ENCODE measurements at places on chromosomes 4 and X. TPM values are rescaled to one million over a fixed set of nuclear protein-coding genes. Genes with fewer than 3 reads are reported as not detected.

DNA sequence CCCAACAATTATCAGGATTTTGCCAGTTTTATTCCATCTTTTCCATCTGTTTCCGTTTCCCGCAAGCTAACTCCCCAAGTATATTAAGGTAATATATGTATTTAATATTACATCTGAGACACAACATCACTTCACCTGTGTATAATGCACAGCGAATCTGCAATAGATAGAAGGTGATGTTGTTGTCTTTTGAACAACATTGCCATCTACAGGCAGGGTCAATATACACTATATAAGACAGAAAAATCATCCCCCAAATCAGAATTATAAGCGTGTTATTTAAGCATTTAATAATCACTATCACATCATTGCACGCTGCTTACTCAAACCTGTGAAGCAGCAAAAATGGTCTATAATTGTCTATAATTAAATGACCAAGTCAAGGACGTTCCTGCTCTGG, 1115.5 kb downstream of the NLGN4X start:
- DNase-seq: no peak

DNA sequence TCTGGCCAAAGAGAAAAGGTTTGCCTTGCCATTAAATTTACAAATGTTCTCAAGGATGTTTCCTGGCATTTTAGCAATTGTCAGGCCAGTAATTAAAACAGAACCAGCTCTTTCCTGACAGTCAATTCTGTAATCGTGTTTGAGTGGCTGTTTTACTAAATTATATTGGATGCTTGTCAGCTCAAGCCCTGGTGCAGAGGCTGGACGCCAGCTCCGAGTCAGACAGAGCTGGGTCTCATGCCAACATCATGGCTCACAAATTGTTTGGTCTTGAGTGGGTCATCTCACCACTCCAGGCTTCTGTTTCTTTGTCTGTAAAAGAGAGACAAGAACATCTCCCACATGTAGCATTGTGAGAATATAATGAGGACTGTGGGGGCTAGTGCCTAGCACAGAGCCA, 190.3 kb upstream of the PSAPL1 start:
- no peak for DNase-seq

- peak; percentile 51 for DNase-seq
Measured at GRCh38 chrX:10755439-10756334, 135.3 kb upstream of the MID1 start.

DNA sequence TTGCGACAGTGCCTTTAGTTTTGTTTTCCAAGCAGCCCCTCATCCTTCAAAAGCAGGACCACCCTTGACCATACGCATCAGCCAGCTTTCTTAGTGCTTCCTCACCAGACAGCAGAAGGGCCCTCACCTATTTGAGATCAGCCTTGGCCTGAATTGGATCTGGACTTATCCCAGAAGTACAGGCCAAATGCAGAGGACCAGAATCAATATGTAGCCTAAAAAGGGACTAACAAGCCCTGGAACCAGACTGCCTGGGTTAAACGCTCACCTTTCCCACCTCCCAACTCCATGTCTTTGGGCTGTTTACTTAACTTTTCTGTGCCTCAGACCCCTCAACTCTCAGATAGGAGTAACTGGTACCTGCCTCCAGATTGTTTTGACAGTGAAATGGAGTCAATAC, 77.7 kb upstream of the ATP6AP2 start:
- no peak for DNase-seq

DNA sequence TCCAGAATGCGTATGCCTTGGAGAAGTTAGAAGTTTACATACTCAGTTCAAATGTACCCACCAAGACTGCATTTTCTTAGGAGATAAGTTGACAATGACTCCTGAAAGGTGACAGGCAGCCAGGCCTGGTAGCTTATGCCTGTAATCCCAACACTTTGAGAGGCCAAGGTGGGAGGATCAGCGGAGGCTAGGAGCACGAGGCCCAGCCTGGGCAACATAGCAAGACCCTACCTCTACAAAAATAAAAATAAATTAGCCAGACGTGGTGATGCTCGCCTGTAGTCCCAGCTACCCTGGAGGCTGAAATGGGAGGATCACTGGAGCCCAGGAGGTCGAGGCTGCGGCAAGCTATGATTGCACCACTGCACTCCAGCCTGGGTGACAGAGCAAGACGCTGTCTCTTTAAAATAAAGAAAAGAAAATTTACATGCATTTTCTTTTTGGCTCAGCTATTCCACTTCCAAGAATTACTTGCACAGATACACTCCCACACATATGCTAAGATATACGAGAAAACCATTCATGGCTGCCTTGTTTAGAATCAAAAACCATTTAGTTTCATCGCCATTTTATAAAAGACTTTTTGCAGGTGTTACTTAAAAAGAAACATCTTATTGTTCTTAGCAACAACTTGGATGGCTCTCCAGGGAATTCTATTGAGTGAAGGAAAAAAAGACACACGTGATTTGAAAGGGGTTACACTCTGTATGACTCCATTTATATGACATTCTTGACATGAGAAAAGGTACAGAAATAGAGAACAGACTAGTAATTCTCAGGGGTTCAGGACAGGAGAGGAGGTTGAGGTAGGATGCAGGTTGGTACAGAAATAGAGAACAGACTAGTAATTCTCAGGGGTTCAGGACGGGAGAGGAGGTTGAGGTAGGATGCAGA, 66.3 kb downstream of the DHRSX start:
- DNase-seq: no peak

DNA sequence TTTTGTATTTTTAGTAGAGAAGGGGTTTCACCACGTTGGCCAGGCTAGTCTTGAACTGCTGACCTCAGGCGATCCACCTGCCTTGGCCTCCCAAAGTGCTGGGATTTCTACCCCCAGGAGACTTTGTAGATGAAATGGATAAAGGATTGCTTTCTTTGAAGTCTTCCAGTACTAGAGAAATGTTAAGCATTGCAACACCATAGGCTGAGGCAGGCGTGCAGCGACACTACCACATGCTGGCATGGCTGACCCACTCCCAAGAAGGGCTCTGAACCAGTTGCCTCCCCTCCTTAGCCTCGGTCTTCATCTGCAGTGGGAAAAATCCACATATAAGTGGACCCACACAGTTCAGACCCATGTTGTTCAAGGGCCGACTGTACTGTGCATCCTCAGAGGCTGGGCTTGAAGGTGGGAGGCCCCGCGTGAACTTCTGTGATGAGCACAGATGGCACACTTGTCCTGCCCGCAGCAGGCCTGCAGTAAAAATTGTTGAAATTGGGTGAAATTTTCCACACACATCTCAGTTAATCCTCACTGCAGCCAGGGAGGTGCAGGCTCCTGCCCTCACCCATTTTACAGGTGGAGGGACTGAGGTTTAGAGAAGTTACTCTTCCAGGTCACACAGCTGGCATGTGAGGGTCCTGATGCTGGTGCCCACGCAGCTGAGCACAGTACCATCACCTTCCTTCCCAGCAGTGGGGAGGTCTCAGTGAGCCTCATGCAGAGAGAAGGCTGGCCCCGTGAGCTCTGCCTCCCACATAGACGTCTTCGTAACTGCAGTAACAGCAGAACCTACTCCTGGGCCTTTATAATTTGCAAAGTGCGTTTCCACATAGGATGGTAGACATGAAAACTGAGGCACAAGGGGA, 35.5 kb downstream of the HTRA3 start:
- DNase-seq: no peak

- DNase-seq: no peak
Measured at GRCh38 chrX:8272821-8273220, 101.8 kb upstream of the VCX2 start.

DNA sequence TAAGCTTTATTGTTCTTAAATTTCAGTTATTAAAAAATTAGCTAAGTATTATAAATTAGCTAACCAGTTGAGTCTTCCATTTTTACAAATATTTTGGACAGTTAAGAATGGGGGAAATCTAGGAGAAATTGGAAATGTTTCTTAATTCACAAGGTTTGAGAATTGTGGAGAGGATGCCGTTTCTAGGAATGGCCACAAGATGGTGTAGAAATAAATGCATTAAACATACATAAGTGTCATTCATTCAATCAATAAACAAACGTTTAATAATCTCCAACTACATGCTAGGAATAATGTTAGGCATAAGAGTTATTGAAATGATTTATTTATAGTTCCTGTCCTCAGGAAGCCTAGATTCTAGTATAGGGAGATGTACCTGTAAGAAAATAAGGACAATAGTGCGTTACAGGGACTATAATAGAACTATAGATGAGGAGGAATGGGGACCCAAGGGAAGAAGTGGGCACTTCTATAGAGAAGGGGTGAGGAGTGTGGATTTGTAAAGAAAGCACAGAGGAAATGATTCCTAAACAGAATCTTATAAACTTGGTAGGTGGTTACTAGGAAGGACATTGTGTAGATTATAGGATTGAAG, 195.7 kb upstream of the ANK2 start:
- no peak for DNase-seq

DNA sequence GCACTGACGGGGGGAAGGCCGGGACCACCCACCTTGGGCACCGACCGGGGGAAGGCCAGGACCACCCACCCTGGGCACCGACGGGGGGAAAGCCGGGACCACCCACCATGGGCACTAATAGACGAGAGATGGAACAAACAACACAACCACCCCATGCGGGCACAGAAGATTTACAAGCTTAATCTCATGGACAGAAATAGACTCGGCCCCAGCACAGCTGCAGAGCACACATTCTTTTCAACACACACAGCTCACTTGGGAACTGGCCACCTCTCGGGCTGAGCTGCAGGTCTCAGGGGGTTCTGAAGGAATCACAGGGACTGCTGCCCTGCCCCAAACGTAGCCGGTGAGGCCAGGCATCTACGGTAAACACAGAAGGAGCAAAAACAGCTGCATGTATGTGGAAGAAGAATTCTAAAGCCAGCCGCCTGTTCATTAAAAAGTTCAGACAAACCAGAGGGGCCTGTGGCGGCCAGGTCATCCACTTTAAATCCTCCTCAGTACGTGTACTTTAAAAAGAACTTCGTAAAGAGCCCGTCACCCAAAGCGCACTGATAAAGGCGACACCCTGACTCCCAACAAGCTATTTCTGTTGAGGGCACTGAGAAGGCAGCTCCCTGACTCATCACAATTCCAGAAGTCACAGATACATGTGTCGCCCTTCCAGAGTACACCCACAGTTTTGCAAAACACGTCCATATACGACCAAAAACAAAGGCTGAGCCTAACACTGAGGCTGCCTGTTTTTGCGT, 17.7 kb downstream of the PPP2R3B start:
- peak; percentile 85 for DNase-seq

GRCh38 chr4:177737387-177737940, 295.2 kb upstream of the AGA start:
- DNase-seq: no peak

DNA sequence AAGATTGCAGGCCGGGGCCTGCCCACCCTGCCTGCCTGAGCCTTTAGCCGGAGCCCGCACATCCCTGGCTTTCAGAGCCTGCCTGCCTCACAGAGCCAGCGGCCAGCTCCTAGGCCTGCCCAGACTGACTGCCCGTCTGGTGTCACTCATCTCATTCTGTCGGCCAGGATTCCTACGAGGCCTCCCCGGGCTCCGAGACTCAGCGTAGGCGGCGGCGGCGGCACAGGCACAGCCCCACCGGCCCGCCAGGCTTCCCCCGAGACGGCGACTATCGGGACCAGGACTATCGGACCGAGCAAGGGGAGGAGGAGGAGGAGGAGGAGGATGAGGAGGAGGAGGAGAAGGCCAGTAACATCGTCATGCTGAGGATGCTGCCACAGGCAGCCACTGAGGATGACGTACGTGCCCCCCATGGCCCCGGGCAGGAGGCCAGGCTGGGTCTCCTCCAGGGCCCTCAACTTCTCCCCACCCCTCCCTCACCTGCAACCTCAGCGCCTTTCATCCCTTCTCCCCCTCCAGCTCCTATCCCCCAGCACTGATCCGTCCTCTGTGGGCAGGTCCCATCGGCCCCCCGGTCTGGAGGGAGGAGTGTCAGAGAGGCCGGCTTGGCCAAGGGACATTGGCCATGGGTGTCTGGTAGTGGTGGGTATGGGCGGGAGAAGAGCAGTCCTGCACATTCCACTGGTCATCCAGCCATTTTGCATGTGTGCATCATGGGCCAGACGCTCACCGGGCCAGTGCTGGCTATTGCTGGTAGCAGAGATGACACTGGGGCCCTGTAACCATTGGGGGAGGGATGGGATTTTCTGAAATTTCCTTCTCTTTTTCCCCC, 22.6 kb upstream of the UBA1 start:
- DNase-seq: peak; percentile 38

DNA sequence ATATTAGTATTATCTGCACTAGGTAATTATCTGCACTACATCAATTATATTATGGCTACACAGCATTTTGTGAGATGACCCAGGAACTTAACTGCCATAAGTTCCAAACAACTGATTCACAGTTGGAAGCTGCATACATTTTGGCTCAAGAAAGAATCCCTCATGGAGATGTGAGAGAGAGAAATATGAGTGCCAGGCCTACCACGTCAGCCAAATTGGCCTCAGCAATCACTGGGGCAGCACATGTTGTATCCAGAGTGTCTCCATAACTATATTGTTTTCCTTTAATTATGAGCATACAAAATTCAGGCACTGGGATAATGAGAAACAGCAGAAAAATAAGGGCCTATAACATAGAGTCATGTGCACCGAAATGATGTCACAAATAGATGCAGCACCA, 174.2 kb upstream of the DMD start:
- no peak for DNase-seq

- no peak for DNase-seq
Measured at GRCh38 chr4:157115613-157116335, 39.8 kb downstream of the GLRB start.

DNA sequence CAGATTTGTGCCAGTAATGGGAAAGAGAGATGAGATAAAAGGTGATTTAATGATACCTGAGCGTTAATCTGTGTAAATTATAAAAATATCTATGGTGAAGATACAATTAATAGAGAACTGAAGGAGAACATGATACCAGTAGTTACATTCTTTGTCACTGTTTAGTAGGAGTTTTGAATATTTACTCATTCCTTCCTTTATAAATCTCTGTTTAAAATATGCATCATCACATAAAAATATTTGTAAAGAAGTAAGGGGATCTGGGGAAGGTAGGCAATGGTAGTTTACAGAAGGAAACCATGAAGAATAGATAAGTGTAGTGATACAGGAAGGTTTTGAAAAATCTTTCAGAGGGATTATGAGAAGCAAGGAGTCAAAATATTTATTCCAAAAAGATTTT, 190.6 kb upstream of the PCDH18 start:
- no peak for DNase-seq

ZXDA gene
- 4.4 TPM for total RNA-seq

PAGE1 gene
- total RNA-seq: not detected

RBM46 gene
- 0.73 TPM for total RNA-seq

SMIM10L2A gene
- 7.0 TPM for total RNA-seq

COX7B2 gene
- not detected for total RNA-seq

SLC25A43 gene
- 7.5 TPM for total RNA-seq

FOXR2 gene
- not detected for total RNA-seq

SERTM2 gene
- total RNA-seq: 0.30 TPM

GC gene
- total RNA-seq: not detected
